Tibial nerve (tissue), 4 donors: ENCODE measurements at places on chromosomes 4 and X. TPM values are rescaled to one million over a fixed set of nuclear protein-coding genes. Genes with fewer than 3 reads are reported as not detected.

DNA sequence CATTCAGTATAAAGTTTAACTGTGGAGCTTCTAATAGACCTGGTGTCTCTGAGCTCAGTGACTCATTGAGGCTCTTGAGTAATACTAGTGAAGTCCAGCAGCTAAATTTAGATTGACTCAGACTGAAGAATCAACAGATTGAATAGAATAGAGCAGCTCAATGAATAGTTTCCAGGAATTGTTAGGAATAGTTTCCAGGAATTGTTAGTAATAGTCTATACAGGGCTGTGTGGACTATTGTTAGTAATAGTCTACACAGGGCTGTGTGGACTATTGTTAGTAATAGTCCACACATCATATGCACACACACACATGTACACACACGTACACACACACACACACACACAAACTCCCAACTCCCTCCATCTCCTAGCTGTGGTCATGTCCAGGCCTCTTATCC is 3.0 kb downstream of the GIMD1 start:
- no peaks in the 10 kb centered on the region for H3K27me3 ChIP-seq
- DNase-seq: no peak
- no peak overlapping the region for H3K4me3 ChIP-seq
- H3K27ac ChIP-seq: no peak overlapping the region

DNA sequence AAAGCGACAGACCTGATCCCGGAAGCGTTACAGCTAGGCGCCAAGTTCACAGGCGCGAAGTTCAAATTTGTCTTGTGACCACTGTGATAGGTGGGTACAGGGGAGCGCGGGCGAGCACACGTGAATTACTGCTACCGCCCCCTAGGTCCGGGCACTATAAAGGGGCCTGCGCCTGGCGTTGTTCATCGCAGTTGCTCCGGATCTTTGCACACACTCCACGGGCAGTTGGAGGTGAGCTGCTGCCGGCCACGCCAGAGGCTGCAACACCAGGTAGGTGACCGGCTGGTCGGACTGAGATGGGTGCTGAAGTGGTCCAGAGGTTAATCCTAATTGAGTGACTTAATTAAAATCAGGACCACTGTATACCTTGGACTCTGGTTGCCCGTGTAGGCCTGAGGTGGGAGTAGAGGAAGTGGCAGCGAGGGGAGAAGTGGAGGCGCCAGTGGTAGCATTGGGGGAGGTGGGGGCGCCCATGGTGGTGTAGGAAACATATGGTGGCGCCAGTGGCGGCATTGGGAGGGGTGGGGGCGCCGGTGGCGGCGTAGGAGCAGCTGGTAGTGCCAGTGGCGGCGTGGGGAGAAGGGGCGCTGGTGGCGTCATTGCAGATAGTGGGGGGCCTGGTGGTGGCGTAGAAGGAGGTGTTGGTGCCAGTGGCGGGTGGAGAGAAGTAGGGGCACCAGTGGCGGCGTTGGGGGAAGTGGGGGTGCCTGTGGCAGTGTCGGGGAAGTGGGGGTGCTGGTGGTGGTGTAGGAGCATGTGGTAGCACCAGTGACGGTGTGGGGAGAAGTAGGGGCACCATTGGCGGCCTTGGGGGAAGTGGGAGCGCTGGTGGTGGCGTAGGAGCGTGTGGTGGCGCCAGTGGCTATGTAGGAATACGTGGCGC is at the start of gene GCNA:
GCNA (plus strand) TSS at position 185 of the 883 bp plus-strand sequence. CDS start 2,385 bp downstream, outside the sequence.
- DNase-seq: no peak
- no peaks in the 10 kb centered on the region for H3K4me1 ChIP-seq
- no peaks in the 10 kb centered on the region for H3K36me3 ChIP-seq
- no peaks in the 10 kb centered on the region for H3K27me3 ChIP-seq

ARAP2 gene
- total RNA-seq: 17.6 TPM

- H3K27ac ChIP-seq: no peak overlapping the region
- no peaks in the 10 kb centered on the region for H3K27me3 ChIP-seq
- no peak for DNase-seq
- H3K36me3 ChIP-seq: no peaks in the 10 kb centered on the region
Observed at GRCh38 chrX:149652232-149652981, 20.8 kb upstream of the TMEM185A start.

GRCh38 chr4:153160821-153161220 is 43.4 kb upstream of the TRIM2 start:
- no peak for DNase-seq
- H3K27me3 ChIP-seq: peaks cover under 1% of the 10 kb centered on the region
- H3K4me1 ChIP-seq: peaks cover 5% of the 10 kb centered on the region
- H3K27ac ChIP-seq: no peak overlapping the region

RAB41 gene
- total RNA-seq: not detected

- H3K4me1 ChIP-seq: no peaks in the 10 kb centered on the region
- DNase-seq: no peak
- no peaks in the 10 kb centered on the region for H3K36me3 ChIP-seq
- H3K27ac ChIP-seq: peak overlapping the region; percentile 50
- no peak overlapping the region for H3K4me3 ChIP-seq
Observed at GRCh38 chrX:124346877-124347241, 496 bp downstream of the SH2D1A start.

CLGN gene
- 0.90 TPM for total RNA-seq

DNA sequence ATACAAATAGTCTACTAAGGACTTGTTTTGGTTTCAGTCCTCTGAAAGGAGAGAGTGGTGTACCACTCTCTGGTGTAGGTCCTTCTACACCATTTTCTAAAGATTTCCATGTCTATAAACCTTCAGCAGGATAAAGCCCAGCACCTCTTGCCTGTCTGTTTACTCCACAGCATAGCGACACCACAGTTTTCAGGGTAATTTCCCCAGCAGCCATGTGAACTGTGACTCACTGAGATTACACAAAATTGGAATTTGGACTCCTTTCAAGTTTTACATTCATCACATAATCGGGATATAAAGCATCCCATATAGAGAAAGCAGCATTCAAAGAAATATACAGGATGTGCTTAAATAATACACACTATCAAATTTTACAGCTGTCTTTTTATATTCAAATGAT is 229.6 kb downstream of the PRDM5 start:
- H3K4me3 ChIP-seq: no peak overlapping the region

FAM9C gene
- not detected for total RNA-seq

CCDC160 gene
- total RNA-seq: 4.2 TPM

GRCh38 chr4:96642490-96642889 is 802.6 kb downstream of the PDHA2 start:
- no peak overlapping the region for H3K27ac ChIP-seq
- no peak overlapping the region for H3K4me3 ChIP-seq
- H3K36me3 ChIP-seq: no peaks in the 10 kb centered on the region
- H3K27me3 ChIP-seq: no peaks in the 10 kb centered on the region
- DNase-seq: no peak
- no peaks in the 10 kb centered on the region for H3K4me1 ChIP-seq

CYBB gene
- total RNA-seq: 20.4 TPM

HMGB2 gene
- total RNA-seq: 63.3 TPM

- no peak overlapping the region for H3K4me3 ChIP-seq
- no peak overlapping the region for H3K27ac ChIP-seq
- H3K27me3 ChIP-seq: no peaks in the 10 kb centered on the region
- DNase-seq: no peak
- H3K36me3 ChIP-seq: no peaks in the 10 kb centered on the region
Observed at GRCh38 chrX:154023276-154024000, 3.7 kb upstream of the IRAK1 start.

WDR1 gene
- 142 TPM for total RNA-seq

- no peak overlapping the region for H3K4me3 ChIP-seq
- H3K27ac ChIP-seq: no peak overlapping the region
- DNase-seq: no peak
- H3K4me1 ChIP-seq: no peaks in the 10 kb centered on the region
- no peaks in the 10 kb centered on the region for H3K36me3 ChIP-seq
- H3K27me3 ChIP-seq: no peaks in the 10 kb centered on the region
Observed at GRCh38 chr4:184845367-184846021, 19.7 kb upstream of the ACSL1 start.

DNA sequence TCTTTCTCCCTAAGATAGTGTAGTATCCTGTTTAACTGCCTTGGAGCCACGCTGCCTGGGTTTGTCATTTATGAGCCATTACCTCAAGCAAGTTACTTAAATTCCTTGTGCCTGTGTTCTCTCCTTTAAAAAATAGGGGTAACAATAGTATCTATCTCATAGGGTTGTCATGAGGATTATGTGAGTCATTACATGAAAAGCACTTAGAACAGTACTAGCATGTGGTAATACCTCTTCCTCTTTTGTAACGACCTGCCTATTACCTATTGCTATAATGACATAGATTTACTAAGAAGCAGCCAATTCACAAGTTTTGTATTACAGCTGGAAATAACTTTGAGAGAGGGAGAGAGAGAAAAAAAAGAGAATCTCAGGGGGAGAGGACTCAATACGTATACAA is 834.7 kb downstream of the RAPGEF2 start:
- no peak for DNase-seq
- H3K27me3 ChIP-seq: no peaks in the 10 kb centered on the region
- H3K4me1 ChIP-seq: no peaks in the 10 kb centered on the region
- no peak overlapping the region for H3K27ac ChIP-seq
- H3K4me3 ChIP-seq: no peak overlapping the region

DNA sequence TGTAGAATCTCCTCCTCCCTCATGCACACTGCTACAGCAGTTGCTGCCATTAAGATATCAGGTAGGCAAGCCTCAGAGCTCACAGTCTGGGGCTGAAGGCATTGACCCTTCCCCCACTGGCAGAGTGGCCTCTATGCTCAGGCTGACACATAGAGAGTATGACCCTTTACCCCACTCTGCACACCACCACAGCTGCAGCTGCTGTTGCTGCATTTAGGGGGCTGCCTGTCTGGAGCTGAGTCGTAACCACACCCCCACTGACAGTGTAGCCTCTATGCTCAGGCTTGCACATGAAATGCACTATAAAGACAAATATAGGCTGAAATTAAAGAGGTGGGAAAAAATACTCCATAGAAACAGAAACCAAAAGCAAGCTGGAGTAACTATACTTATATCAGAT is 289.3 kb upstream of the PABPC4L start:
- DNase-seq: no peak
- H3K27me3 ChIP-seq: no peaks in the 10 kb centered on the region
- H3K27ac ChIP-seq: no peak overlapping the region
- H3K4me1 ChIP-seq: no peaks in the 10 kb centered on the region
- no peaks in the 10 kb centered on the region for H3K36me3 ChIP-seq
- H3K4me3 ChIP-seq: no peak overlapping the region

GRCh38 chr4:10442976-10443375 is 14.2 kb downstream of the ZNF518B start:
- no peaks in the 10 kb centered on the region for H3K27me3 ChIP-seq
- no peak overlapping the region for H3K27ac ChIP-seq
- DNase-seq: no peak
- H3K4me3 ChIP-seq: no peak overlapping the region
- peaks cover 15% of the 10 kb centered on the region for H3K36me3 ChIP-seq

SCOC gene
- 48.3 TPM for total RNA-seq

DNA sequence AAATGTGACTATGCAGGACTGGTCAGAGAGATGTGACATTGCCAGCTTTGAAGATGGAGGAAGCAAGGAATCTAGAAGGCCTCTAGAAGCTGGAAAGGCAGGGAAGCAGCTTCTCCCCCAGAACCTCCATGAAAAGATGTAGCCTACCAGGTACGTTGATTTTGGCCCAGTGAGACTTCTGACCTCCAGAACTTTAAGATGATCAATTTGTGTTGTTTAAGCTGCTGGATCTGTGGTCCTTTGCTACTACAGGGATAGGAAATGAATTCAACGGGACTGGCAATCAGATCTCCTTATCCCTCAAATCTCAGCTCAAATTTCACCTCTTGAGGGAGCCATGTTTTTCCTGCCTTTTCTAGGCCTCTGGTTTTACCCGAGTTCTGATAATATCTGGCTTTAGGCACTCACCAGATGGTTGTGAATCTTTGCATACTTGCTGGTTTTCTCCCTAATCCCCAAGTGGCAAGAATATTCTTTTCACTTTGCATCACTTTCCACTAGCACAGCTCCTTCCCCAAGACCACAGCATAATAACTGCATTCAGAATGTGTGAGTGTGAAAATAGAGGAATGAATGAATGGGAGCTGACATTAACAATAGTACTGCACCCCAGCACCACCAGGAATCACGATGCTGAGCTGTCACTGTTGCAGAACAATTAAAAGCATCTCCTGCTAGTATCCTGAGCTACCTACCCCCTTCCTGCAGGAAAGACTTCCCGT is 25.5 kb upstream of the TMSB4X start:
- peaks cover 25% of the 10 kb centered on the region for H3K4me1 ChIP-seq
- no peaks in the 10 kb centered on the region for H3K27me3 ChIP-seq
- no peaks in the 10 kb centered on the region for H3K36me3 ChIP-seq
- no peak for DNase-seq

PWWP3B gene
- 20.2 TPM for total RNA-seq

CYLC1 gene
- total RNA-seq: not detected

MYOZ2 gene
- 0.30 TPM for total RNA-seq

DNA sequence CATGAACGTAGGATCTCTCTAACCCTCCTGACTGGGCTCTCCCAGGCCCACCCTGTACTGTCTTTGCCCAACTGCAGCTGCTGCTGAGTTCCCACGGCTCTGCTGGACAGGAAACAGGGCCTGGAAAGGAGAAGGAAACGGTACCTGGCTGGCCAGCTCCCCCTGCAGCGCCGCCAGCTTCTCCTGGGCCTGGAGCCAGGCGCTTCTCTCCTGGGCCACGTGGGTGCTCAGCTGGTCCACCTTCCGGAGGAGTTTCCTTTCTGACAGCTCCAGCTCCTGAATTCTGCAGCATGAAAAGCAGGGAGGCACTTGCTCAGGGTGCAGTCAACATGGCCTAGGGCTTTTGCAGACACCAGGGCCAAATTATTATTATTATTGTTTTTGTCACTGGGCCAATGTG is 6.5 kb downstream of the C4orf50 start:
- H3K36me3 ChIP-seq: no peaks in the 10 kb centered on the region
- DNase-seq: no peak
